ENCODE measurements at places on chromosomes 6 and 20. TPM values are rescaled to one million over a fixed set of nuclear protein-coding genes. Genes with fewer than 3 reads are reported as not detected.

SUMO4 gene
- 0.76 TPM for total RNA-seq

SNTA1 gene
- 5.8 TPM for total RNA-seq

RSPO3 gene
- total RNA-seq = not detected

SMPD2 gene
- total RNA-seq = 9.0 TPM

LY86 gene
- not detected for total RNA-seq
